Breast epithelium (tissue), 4 donors: ENCODE measurements at places on chromosomes 1 and 21. TPM values are rescaled to one million over a fixed set of nuclear protein-coding genes. Genes with fewer than 3 reads are reported as not detected.

- no peak for DNase-seq
Observed at GRCh38 chr21:20779321-20779720, 218.9 kb upstream of the NCAM2 start.

DNA sequence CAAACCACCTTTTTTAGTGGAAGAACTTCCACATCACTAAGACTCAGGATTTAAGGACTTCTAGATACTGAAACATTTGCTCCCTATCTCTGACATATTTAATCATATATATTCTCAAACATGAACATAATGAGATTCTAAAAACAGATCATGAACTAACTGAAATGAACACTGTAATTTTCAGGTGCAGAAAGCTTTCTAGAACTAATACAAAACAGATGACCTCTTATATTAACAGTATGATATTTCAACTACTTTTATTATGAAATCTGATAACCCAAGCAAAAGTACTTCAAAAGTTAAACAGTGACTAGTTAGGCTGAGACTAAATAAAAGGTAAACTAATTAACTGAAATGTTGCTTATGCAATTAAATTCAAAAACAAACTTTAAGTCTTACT lies 157.5 kb downstream of the COP1 start:
- no peak for DNase-seq

- DNase-seq = no peak
Observed at GRCh38 chr1:212062832-212063438, 27.4 kb downstream of the DTL start.

- no peak for DNase-seq
Observed at GRCh38 chr1:234934611-234935033, 194.0 kb downstream of the TOMM20 start.

- no peak for DNase-seq
Observed at GRCh38 chr1:60071296-60071695, 2.3 kb downstream of the C1orf87 start.

RHOU gene
- total RNA-seq = 29.7 TPM

GRCh38 chr1:151993084-151993733 lies 450 bp downstream of the S100A10 start:
- no peak for DNase-seq

DNA sequence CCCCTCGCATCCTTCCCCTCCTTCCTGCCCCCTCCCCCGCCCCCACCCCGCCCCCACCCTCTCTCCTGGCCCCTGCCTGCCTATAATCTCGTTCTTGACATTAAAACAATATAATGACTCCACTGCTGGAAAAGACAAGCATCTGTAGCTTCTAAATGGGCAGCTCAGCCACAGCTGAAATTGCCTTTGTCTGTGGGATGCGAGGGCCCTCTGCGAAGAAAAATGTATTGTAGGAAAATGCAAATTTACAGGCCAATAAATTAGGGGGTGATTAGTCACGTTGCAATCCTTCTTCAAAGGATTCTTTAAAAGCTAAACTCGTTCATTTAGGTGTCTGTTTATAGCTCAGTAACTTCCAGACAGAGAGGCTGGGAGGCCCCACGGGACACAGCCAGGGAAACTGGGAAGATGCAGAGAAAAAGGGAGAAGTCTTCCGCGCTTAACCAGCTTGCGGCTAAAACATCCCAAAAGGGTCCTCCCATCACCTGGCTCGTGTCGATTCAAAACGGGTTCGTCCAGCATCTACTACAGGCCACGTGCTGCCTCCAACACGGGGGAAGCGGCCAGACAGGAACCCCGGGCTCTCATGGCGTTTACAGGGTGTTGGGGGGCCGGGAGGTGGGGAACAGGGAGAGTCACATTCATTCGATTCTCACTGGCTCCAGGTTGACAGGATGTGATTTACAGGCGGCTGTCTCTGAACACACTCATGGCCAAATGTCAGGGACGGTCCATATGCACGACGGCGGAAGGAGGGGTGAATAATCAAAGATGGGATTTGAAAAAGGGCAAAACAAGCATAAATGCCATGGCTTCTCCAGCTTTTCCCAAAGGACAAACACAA lies 100.5 kb upstream of the ZBTB40 start:
- DNase-seq = no peak

CCDC190 gene
- total RNA-seq = not detected

HES3 gene
- total RNA-seq = not detected

CCDC27 gene
- total RNA-seq = not detected

DNA sequence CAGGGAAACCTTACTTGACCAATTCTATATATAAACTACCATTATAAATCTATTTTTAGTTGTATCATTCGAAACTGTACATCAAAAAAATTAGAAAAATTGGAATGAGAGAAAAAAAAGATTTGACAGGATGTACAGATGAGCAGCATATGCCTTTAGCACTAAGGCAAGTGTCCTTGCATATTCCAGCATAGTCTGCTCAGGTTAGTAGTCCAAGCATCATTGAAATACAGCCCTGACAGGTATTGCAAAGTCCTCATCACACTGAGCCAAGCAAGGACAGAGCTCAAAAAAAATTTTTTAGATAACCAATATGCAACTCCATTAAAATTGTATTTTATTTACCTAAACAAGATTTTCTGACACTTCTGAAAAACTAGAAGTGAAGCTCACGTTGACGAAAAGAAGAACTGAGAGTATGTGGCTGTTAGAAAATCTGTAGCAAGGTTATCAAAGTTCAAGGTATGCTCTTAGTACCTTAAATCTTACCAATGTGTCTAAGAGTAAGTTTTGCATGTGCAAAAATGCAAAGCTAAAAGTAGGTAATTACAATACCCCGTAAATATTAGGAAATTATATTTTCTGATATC lies 465.6 kb upstream of the ADGRL4 start:
- DNase-seq = no peak

- no peak for DNase-seq
Observed at GRCh38 chr21:23982546-23982945, 1624.7 kb downstream of the MRPL39 start.
